Activated CD4-positive, alpha-beta T cell treated with anti-CD3 and anti-CD28 coated beads, Interleukin-2, amount 50 U/mL, for 4 hours (primary cell): ENCODE measurements at places on chromosomes 12 and 14.

DNA sequence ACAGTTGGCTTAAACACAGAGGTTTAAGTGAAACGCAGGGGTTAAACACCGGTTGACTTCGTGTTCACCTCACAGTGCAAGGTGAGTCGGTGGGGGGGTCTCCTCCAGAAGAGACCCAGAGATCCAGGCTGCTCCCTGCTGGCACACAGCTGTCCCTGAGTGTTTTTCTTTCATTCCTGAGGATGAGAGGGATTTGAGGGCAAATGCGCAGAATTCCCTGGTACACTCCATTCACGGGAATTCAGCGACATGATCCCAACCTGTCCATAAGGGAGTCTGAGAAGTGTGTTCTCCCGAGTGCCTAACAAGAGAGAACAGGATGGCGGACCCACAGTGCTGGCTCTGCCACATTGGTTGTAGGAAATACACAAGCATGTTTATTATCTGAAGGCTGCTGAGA is 107.2 kb upstream of the ESRRB start:
- DNase-seq: no peak

DNA sequence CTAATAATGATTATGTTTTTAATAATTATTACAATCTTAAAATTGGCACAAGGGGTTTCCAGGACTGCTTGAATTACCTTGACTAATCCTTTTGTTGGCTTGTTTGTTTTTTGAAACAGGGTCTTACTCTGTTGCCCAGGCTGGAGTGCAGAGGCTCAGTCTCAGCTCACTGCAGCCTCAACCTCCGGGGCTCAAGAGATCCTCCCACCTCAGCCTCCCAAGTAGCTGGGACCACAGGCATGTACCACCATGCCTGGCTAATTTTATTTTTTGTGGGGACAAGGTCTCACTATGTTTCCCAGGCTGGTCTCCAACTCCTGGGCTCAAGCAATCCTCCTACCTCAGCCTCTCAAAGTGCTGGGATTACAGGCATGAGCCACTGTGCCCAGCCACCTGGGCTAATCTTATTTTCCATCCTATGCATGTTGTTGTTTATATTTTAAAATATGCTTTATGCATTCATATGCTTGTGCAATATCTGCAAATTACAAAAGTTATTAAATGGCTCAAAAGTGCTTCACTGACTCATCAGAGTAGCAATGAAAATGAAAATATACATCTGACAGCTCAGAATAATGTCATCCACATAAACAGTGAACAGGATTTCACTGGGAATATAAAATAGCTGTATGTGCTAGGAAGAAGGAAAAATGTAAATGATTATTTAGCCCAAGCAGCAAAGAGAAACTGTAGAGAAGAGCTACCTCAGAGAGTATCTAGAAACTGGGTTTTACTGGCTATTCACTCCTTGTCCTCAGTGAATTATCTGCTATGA is 24.8 kb upstream of the PLEKHG6 start:
- DNase-seq: no peak

GRCh38 chr12:97112136-97112535 is 205.1 kb downstream of the NEDD1 start:
- DNase-seq: no peak

- DNase-seq: no peak
Observed at GRCh38 chr12:94127239-94128131, 20.9 kb upstream of the PLXNC1 start.

DNA sequence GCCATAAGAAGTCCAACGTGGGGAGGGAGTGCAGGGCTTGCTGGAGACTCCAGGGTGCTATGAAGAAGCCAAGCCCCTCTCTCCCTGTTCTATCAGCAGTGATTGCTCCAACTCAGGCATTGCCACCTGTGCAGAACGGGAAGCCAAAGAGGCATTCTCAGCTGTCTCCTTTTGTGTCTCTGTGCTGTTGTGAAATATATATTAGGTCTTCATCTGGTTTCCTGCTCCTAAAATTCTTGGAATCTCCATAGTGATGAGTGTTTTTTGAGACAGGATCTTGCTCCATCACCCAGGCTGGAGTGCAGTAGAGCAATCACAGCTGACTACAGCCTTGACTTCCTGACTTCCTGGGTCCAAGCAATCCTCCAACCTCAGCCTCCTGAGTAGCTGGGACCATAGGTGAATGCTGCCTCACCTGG is 51.2 kb upstream of the AEBP2 start:
- DNase-seq: no peak

- DNase-seq: no peak
Observed at GRCh38 chr12:34403706-34404376, 381.5 kb downstream of the ALG10 start.

DNA sequence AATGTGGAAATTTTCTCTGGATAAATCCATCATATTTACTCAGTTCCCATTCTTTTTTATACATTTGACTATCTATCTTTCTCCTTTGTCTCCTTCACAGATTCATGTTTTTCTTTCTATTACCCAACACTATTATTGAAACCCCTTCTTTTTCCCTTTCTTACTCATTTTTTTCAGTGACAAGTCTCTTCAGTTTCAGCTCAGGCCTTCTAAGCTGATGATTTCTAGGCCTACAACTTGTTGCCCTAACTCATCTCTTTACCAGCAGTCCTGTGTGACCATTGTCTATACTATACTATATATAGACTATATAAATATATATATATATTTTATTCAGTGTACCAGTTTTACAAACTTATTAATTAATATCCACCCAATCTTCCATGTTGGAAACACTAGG is 31.8 kb downstream of the SLC16A7 start:
- DNase-seq: no peak

- no peak for DNase-seq
Observed at GRCh38 chr14:61567838-61568571, 127.3 kb upstream of the HIF1A start.

- no peak for DNase-seq
Observed at GRCh38 chr14:73723406-73723796, 9.2 kb upstream of the PNMA1 start.

GRCh38 chr12:75944905-75945432 is 86.6 kb downstream of the PHLDA1 start:
- DNase-seq: no peak

- no peak for DNase-seq
Observed at GRCh38 chr12:90896821-90897220, 58.2 kb downstream of the CCER1 start.

DNA sequence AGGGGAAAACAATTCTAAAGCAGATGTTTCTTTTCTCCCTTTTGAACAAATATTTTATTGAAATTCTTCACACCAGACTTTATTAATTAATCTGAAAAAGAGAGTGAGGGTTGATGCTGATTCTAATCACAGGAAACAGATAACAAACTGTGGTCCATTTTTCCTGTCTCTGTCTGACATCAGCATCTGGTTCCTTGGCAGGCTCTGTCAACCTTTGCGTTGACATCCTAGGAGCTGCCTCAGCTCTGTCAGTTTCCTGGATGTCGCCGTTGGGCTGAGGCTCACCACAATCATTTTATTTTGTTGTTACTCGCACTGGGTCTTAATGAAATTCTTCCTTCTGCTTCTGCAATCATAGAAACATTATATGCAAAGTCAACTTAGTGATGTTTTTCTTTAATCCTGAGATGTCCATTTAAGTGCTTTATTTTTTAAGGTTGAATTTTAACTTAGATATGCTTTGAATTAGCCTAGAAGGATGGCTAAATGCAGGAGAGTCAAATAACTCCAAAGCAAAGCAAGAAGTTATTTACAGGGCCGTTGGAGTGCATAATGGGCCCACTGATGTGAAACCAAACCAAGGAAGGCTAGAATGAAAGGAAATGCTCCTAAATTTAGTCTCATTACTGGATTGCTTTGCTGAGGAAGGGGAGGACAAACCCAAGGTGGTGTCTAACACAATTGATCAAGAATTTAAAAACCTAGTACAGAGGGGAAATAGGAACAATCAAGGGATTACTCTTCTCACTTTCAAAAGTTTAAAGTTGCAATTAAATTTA is 542.4 kb downstream of the FLRT2 start:
- DNase-seq: no peak

DNA sequence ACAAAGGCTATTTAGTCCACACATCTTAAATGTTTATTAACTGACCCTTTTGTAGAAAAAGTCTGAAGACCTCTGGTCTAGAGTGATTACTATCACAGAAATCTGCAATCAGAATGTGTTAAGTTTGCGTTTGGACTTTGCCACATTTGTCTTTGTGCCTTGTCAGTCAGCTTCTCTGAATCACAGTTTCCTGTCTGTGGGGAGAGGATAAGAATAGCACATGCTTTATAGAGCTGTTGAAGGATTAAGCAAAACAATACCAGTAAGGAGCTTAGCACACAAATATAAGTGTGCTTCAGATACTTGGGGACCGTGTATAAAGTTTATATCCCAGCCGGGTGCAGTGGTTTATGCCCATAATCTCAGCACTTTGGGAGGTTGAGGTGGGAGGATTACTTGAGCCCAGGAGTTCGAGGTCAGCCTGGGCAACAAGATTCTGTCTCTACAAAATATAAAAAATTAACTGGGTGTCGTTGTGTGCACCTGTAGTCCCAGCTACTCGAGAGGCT is 63.0 kb upstream of the BTG1 start:
- DNase-seq: no peak

- DNase-seq: no peak
Observed at GRCh38 chr14:93047661-93048060, 68.1 kb downstream of the ITPK1 start.

DNA sequence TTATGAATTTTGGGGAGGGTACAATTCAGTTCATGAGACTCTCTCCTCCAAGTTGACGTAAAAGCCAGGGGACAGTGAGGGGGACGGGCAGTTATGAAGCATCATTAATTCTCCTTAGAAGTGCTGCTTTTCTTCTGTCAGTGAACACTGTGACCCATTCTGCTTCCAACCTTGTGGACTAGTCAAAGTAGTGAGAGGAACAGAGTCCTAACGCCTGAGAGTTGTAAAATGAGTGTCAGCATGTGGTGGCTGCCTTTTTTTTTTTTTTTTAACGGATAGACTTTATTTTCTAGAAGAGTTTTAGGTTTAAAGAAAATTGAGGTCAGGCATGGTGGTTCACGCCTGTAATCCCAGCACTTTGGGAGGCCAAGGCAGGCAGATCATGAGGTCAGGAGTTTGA is 15.5 kb downstream of the RESF1 start:
- no peak for DNase-seq
